ENCODE measurements at places on chromosomes 16 and 17. TPM values are rescaled to one million over a fixed set of nuclear protein-coding genes. Genes with fewer than 3 reads are reported as not detected.

Gene NKD1
- total RNA-seq: 1.5 TPM

Gene CMTM2
- not detected for total RNA-seq

DNA sequence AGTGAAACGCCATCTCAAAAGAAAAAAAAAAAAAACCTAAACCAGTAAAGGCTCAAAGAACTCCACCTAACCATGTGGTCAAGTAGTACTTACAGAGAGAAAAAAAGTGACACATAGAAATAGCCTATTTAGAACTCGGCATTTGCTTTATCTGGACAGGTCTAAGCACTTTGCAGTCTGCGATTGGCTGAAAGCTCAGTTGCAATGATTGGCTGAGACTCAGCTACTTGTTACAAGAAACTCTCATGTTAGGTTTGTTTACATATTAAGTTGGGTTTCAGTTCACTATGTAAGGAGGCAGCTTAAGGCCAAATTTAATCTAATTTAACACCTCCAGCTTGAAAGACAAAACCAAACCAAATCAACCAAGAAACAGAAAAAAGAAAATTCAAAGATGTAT lies 19.1 kb downstream of the ABCC3 start:
- no peaks in the 10 kb centered on the region for H3K36me3 ChIP-seq
- H3K4me3 ChIP-seq: no peak overlapping the region
- no peak for DNase-seq
- H3K27ac ChIP-seq: no peak overlapping the region

DNA sequence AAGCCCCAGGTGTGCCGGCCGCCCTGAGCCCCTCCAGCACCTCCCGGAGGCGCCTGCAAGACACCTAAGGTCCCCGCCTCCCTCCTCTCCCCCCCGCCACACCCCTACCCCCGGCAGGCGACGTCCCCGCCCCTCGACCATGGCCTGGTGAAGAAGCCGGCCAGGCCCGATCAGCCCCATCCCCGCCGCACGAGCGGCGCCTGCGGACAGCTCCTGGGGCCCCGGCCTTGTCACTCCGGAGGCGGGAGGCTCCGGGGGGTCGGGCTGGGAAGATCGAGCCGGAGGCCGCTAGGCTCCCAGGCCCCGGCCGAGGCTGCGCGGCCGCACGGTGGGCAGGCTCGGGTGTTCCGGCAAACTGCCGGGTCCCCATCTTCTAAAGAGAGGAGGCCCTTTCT lies 405 bp upstream of the ACE start:
- peaks cover 31% of the 10 kb centered on the region for H3K27me3 ChIP-seq
- DNase-seq: peak; percentile 29
- no peak overlapping the region for H3K27ac ChIP-seq
- peak overlapping the region; percentile 61 for H3K4me3 ChIP-seq
- peaks cover 17% of the 10 kb centered on the region for H3K4me1 ChIP-seq

DNA sequence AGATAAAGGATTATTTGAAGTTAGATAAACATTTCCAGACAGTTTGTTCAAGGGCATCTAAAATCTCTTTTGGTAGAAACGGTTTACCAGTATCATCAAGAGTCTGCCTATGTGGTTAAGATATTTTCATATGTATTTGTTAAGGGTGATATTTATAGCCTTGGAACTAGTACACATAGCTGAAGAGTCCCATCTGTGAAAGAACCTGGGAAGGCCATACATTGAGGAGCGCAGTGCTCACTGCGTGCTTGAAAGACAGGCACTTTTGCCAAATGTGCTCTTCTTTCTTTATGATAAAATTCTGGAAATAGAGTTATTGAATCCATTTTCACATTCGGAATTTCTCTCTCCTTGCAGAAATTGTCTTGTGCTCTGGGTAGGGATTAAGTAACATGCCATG lies 7.7 kb downstream of the IGSF6 start:
- H3K27me3 ChIP-seq: no peaks in the 10 kb centered on the region
- H3K36me3 ChIP-seq: peaks cover 2% of the 10 kb centered on the region
- DNase-seq: no peak
- peak overlapping the region; percentile 80 for H3K4me3 ChIP-seq

Gene KRTAP4-6
- not detected for total RNA-seq

GRCh38 chr16:59988591-59988990 lies 1254.5 kb upstream of the GOT2 start:
- H3K4me3 ChIP-seq: no peak overlapping the region
- no peaks in the 10 kb centered on the region for H3K27me3 ChIP-seq
- H3K27ac ChIP-seq: no peak overlapping the region

Gene HOXB6
- not detected for total RNA-seq

Gene ERN1
- 12.9 TPM for total RNA-seq

DNA sequence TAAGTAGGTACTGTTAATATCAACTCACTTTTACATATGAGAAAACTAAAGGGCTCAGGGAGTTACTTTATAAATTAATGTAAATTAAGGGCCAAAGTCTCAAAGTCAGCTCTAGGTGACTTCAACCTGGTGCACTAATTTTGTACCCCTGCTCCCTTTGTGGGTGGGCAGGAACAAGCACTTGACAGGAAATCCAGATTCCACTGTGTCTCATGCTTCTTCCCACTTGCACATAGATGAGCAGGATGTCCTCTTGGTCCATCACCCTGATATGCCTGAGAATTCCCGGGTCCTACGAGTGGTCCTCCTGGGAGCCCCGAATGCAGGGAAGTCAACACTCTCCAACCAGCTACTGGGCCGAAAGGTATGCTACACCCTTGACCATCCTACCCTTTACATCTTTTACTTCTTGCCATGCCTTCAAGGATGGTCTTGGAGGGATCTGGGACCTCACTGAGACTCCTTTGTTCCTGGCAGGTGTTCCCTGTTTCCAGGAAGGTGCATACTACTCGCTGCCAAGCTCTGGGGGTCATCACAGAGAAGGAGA lies 1.3 kb downstream of the ERAL1 start:
- H3K4me3 ChIP-seq: peak overlapping the region; percentile 89
- H3K27ac ChIP-seq: no peak overlapping the region
- H3K4me1 ChIP-seq: peaks cover 25% of the 10 kb centered on the region

DNA sequence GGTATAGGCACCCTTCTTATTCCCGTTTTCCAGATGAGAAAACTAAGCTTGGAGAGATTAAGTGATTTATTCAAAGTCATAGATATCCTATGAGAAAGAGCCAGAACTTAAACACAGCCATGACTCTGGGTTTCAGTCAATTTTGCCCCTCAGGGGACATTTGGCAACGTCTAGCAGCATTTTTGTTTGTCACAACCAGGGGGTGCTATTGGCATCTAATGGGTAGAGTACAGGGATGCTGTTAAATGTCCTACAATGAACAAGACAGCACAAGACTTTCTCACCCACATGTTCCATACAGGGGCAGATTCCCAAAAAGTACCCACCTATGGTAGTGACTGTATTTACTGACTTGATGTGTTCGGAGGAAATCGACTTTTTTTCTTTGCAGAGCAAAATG lies 4.8 kb upstream of the SHISA9 start:
- DNase-seq: no peak
- no peaks in the 10 kb centered on the region for H3K36me3 ChIP-seq
- peaks cover 38% of the 10 kb centered on the region for H3K27me3 ChIP-seq
- H3K4me3 ChIP-seq: no peak overlapping the region
- H3K4me1 ChIP-seq: peaks cover 1% of the 10 kb centered on the region

- H3K27ac ChIP-seq: no peak overlapping the region
- H3K36me3 ChIP-seq: peaks cover 73% of the 10 kb centered on the region
- no peaks in the 10 kb centered on the region for H3K27me3 ChIP-seq
- peak; percentile 43 for DNase-seq
These were observed 4.0 kb downstream of the BECN1 start for GRCh38 chr17:42819939-42820535.

Gene ATP2C2
- total RNA-seq: not detected

Gene RBBP6
- total RNA-seq: 85.3 TPM

Gene SLC12A3
- total RNA-seq: 5.0 TPM

- peak overlapping the region; percentile 3 for H3K27ac ChIP-seq
- peaks cover 47% of the 10 kb centered on the region for H3K36me3 ChIP-seq
- DNase-seq: peak; percentile 66
- H3K4me1 ChIP-seq: peaks cover 24% of the 10 kb centered on the region
- H3K4me3 ChIP-seq: no peak overlapping the region
These were observed 19.0 kb downstream of the SLC7A5 start for GRCh38 chr16:87850009-87851006.

Gene PEMT
- 12.2 TPM for total RNA-seq

GRCh38 chr16:57045694-57046381 lies 46.5 kb upstream of the CPNE2 start:
- H3K36me3 ChIP-seq: peaks cover 67% of the 10 kb centered on the region
- H3K27me3 ChIP-seq: no peaks in the 10 kb centered on the region
- H3K4me3 ChIP-seq: peak overlapping the region; percentile 68
- peaks cover 87% of the 10 kb centered on the region for H3K4me1 ChIP-seq
- peak overlapping the region; percentile 92 for H3K27ac ChIP-seq
- peak; percentile 57 for DNase-seq

GRCh38 chr16:56689171-56689570 lies 6.9 kb downstream of the MT1X start:
- H3K4me3 ChIP-seq: no peak overlapping the region
- no peaks in the 10 kb centered on the region for H3K36me3 ChIP-seq
- H3K4me1 ChIP-seq: no peaks in the 10 kb centered on the region
- no peak overlapping the region for H3K27ac ChIP-seq

Data from activated B cell treated with CpG ODN at 0.5 μM for 24 hours (primary cell).